Transverse colon (tissue), 4 donors: ENCODE measurements at places on chromosomes 4 and X. TPM values are rescaled to one million over a fixed set of nuclear protein-coding genes. Genes with fewer than 3 reads are reported as not detected.

GRCh38 chr4:8701126-8702019 lies 108.8 kb downstream of the CPZ start:
- DNase-seq: peak; percentile 3

DNA sequence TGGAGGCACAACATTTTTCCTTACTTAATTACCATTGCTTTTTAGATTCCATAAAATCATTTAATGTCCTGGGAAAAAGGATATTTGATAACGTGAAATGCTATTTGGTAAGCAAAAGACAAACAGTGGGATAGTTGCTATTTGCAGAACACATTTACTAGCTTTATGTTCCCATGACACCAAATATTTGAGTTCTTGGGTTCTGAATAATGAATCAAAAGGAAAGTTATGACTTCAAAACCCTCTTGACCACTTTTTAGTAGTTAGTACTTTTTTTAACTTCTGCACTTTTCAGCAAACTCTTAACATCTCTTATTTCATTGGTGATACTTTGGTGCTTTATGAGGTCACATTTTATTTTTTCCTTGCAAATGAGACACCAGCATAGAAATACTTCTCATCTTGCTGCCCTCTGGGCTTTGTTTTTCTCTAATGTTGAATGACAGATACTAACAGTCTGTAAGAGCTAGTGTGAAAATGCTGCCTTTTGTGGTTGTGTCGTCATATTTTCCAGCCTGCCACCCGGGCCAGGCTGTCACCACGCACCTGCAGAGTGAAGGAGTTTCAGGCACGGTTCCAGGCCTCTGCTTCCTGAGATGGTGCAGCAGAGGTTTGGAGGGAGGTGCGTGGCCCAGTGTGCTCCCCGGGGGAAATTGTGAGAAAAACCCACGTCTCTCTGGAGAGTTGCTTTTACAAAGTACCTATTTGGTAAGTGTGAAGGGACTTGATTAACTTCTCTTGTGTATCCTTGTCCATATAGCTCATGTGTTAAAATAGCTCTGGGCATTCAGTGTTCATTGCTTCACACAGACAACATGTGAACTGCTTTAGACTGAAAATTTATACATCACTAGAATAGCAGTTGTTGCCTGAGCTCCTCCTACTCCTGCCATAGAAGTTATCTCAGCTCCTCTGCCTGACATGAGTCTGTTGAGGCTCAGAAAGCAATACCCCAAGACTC lies 34.7 kb downstream of the MSL3 start:
- DNase-seq: peak; percentile 35

DNA sequence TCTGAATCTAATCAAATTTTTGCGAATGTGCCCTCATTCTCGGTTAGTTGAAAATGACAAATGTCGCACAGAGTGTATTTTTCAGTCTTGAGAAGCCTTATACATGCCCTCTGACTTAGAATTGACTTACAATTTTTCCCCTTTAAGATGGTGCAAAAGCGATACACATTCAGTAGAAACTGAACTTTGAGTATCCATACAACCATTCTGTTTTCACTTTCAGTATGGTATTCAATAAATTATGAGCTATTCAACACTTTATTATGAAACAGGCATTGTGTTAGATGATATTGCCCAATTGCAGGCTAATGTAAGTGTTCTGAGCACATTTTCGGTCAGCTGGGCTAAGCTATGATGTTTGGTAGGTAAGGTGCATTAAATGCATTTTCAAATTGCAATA lies 43.4 kb downstream of the SLC9A7 start:
- DNase-seq: no peak

- no peak for DNase-seq
Measured at GRCh38 chrX:23907111-23907497, 634 bp downstream of the APOO start.

MYOZ2 gene
- total RNA-seq: not detected
